RWPE2 (cell line): ENCODE measurements at places on chromosomes 1 and 21.

DNA sequence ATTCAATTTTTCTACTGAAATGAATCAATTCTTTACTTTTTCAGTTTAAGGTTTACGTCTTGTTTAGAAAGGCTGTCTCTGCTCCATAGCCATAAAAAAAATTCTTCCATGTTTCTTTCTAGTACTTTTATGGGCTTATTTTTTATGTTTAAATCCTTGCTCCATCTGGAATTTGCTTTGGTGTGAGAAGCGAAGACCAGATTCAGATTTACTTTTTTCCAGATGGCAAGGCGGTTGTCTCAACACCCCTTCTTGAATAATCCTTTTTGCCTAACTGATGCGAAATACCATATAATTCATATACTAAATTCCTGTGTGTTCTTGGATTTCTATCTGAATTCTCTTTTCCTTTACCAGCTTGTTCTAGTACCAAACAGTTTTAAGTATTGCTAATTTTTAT, 101.5 kb downstream of the C1orf94 start:
- no peak for DNase-seq

GRCh38 chr1:85850238-85850637, 142.0 kb upstream of the ZNHIT6 start:
- DNase-seq = no peak

GRCh38 chr1:112083487-112083886, 94.0 kb upstream of the KCND3 start:
- DNase-seq = no peak

DNA sequence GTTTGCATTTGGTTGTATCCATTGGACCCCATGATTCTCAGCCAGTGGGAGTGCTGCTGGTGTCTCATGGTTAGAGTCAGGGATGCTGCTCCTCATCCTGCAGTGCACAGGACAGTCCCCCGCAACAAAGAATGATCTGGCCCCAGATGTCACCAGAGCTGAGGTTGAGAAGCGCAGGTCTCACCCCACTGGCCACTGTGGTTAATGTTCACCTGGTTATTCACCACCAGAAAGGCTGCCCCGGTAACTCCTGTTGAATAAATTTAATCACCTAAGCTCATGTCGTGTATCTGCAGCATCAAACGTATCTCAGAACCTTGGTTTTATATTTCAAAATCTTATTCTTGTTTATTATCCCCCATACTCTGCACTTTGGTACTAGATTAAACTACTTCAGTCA, 75.8 kb downstream of the ATP5PO start:
- no peak for DNase-seq

DNA sequence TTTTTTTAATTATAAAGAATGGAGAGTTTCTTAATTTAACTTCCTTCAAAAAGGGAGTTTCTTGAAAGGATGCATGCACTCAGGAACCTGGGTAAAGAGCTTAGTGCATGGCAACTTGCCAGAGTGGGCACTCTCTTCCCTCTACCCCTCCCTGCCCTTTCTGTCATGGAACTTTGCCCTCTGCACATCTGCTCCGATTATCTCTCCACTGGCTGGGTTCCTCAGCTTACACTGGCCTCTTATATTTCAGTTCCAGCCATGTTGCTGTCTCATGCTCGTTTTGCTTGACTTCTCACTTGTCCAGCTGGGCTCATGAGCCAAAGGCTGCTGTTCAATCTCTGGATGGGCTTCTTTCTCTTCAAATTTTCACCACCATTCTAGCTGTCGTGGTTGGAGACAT, 87.0 kb downstream of the NCAM2 start:
- no peak for DNase-seq

- DNase-seq = no peak
Measured at GRCh38 chr1:66938613-66939012, 13.8 kb downstream of the MIER1 start.

DNA sequence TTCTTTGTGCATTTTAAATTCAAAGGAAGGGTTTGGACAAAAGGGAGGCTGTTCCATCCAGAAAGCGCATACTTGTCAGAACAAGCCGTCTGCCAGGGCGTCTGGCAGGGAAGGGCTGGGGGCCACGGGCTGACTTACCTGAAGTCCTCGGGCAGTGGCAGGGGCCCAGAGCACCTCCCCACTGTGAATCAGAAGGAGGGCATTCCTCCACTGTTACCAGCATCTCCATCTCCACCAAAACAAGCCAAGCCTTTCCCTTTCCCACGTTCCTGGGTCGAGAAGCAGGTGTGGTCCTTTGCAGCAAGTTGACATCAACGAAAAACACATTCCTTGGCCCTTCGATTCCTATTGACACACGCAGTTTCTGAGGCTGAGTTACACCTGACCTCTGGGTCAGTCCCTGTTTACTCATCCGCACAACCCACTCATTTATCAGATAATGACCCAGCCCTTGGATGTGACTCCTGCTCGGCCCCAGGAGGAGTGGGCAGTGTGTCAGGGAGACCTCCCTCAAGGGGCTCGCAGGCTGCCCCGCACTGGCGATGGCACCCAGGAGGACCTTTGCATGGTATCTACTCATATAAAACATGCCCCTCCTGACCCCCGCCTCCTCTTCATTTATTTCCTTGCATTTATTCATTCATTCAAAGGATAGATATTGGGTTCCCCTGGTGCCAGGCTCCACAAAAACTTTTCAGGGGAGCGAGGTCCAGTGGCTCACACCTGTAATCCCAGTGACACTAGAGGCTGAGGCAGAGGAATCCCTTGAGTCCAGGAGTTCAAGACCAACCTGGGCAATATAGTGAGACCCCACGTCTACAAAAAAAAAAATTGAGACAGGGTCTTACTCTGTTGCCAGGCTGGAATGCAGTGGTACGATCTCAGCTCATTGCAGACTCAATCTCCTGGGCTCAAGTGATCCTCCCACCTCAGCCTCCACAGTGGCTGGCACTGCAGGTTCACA, 60.2 kb downstream of the TOMM20 start:
- DNase-seq = peak; percentile 88

DNA sequence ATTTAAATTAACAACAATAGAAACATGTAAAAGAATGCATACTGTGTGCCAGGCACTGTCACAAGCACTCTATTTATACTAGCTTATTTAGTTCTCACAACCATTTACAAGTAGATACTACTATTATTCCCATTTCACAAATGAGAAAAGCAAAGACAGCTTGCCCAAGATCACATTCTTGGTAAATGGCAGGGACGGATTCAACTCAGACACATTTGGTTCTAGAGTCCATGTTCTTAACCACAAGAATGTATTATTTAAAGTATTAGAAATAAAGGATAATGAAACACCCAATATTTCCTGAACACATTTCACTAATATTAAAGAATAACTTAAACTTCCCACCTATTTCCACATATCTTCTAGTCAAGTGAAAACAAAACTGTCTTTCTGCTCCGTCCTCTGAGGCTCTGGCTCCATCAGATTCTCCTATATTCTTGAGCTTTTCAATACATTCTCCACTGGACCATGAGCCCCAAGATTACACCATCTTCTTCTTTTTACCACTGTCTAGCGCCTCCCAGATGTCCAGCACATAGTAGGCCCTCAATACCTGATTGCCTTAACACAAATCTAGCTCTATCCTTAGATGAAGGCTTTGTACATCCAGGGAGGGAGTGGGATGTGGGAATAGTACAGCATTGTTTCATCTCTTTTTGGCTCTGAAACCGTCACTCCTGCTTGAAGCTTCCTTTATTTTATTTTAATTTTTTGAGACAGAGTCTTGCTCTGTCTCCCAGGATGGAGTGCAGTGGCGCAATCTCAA, 29.3 kb downstream of the SOD1 start:
- DNase-seq = no peak

- no peak for DNase-seq
Measured at GRCh38 chr1:203033287-203033686, 7.0 kb downstream of the PPFIA4 start.

DNA sequence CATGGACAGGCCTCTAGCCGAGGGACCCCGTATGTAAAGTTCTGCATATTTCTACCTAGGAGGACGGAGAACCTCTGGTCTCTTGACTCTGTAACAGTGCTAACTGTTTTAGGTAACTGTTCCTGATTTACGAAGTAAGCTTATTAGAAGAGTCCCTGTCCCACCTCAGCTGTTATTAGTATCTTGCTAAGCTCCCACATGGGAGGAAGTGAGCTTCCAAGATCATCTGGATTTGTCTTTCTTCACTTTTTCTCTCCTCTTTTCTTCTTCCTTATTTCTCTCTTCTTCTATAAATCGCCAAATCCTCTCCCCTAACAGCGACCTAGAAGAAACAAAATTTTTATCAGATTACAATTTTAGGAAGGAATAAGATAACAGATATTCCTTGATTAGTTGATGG, 4.4 kb downstream of the CD53 start:
- DNase-seq = no peak

DNA sequence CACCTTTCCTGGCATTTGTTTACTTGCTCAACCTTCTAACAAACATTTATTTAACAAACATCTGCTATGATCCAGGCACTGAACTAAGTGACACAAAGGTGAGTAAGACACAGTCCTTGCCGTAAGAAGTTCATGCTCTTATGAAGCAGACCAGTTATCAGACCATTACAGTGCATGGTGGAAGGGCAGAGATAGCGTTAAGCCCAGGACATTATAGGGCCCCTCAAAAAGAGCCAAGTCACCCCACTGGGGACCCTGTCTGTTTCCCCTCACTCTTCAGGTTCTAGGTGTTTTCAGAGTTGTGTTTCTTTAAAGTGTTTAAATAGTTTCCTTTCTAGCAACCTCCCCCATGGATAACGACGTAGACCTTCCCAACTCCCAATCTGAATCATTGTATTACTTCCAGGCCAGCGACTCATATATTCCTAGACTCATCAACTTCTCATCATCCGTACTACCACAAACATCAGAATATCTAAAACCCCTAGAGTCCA, 39.3 kb downstream of the TCP10L start:
- no peak for DNase-seq

DNA sequence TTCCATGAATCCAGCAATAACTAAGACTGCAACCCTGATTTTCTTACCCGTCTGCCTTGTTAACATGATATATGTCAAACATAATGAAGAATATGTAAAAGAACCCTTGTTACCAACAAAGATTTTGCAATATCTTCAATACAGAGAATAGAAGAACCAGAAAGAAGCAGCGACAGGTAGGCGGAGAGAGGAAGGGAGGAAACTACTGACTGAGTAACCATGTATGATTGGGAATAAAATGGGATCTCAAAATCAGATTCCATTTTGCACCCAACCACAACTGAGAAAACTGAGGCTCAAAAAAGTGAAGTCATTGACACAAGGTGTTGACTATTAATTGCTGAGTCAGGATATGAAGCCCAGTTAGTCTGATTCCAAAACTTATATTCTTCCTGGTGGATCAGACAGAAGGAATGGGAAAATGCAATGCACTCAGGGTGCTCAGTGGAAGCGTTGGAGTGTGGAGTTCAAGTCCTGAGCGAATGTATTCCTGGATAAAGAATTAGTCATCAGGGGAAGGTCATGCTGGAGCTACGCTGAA, 293.3 kb upstream of the GREM2 start:
- no peak for DNase-seq

GRCh38 chr1:245685111-245685810, 530.5 kb downstream of the KIF26B start:
- DNase-seq = no peak

- no peak for DNase-seq
Measured at GRCh38 chr1:153460551-153460950, at the start of gene S100A7. Gene S100A7 (minus strand): TSS chr1:153460651. CDS start chr1:153459013, 1,638 bp downstream.

- DNase-seq = peak; percentile 66
Measured at GRCh38 chr1:6424619-6425593, at the start of gene ESPN. Gene ESPN (plus strand): TSS chr1:6424776. CDS start chr1:6424956, 180 bp downstream.

DNA sequence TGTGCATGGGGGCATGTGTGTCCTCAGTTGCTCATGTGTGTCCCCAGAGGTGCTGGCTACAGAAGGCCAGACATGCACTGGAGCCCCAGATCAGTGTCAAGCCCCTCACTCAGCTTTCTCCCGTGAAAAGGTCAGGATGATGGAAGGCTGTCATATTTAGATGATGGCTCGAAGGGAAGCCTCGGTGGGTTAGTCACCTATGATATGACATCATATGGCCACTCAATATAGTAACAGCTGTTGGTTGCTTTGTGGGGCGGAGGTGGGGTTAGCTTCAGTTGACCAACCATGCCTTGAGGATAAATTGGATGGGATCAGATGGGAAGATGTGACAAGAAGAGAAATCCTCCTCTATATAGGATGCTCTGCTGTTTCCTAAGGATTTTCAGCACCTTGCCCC, 43.5 kb upstream of the ATF3 start:
- DNase-seq = no peak

GRCh38 chr1:24584171-24584647, 28.3 kb downstream of the NCMAP start:
- DNase-seq = no peak

DNA sequence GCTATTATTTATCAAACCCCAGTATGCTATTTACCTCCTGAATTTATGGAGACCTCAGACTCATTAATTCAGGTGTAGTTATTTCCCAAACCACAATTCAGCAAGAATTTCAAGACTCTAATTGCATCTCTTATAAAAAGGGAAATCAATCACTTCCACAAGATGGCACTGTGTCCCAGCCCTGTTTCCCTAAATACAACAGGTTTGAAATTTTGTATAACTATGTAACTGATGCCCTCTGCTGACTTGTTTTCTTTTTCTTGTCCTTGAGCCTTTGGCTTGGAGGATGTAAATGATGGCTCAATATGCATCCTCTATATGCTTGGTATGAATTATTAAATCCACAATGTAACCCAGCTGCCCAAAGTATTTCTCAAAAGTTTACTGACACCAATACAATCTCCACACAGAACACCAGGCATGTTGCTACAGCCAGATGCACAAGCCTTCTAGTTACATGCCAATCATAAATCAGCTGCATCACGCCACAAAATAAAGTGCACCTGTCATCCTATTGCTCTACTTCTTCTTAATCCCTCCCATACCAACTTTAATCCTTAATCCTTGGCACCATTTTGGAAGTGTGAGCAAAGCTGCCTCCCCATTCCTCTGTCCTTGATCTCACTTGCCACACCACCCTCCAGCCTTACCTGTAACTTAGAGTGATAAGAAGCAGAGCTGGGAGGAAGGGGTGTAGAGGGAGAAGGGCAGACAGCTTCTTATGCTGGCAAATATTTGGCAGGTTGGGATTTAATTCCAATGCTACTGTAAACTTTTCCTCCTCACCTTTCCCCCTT, 9.0 kb downstream of the C1orf105 start:
- DNase-seq = no peak

GRCh38 chr1:213057264-213058059, 6.4 kb downstream of the RPS6KC1 start:
- no peak for DNase-seq
